ENCODE measurements at places on chromosomes 4 and X.

DNA sequence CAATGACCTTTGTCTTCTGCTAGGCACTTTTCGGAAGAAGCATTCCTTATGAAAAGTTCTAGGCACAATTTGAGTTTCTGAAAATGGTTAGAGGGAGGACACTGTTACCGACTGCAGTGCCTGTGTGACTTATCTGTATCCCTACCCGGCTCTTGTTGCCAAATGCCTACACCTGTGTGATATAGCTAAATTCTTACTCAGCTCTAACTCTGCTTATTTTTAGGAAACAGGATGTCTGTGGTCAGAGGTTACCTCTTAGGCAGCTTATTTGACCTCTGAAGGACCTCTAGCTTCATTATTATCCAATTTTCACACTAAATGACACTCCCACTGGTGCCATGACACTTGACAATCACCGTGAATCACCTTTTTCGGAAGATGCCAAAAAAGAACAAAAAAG is 561.1 kb upstream of the SMIM31 start:
- no peak for DNase-seq

DNA sequence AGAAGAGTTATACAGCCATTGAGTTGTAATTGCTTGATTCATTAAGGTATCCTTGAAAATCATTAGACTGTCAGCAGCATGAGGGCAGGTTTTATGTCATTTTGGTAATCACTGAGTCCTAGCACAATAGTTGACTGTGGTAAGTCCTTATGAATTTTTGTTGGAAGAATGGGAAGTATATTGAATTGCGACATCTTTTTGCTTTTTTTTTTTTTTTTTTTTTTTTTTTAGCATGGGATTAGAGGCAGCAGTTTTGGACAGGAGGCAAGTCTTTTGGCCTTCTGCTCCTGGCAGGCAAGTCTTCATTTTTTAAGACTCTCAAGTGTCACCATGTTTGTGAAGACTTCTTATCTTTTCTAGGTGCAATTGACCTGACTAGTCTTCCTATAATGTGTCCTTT is 29.7 kb downstream of the PRRG1 start:
- DNase-seq, result no peak

- DNase-seq, result no peak
These were observed 35.3 kb downstream of the NALF2 start for GRCh38 chrX:69539437-69539836.

DNA sequence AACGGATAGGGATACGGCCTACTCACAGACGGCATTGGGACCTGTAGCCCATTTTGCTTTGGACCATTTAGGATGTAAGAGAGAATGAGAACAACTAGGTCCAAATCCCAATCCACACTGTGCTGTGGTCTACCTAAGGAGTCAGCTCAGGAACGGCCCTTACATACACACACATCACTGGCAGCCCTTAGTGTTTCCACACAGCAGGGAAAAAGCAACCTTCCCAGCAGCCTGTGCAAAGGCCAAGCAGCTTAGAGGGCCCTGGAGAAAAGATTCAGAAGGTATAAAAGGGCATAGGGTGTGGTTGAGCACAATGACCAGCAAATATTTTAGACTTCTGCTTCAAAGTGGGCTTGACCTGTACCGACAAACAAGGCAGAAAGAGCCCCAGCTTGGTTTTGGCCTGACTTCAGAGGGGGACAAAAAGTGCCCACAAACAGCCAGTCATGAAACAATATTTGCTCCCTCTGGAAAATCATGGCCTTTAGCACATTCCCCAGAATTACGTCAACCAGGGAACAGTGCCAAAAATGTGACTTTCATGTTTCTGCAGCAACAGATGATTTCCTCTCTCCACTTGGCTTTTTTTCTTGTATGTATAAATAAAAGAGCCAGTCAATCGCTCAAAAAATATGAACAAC is 359.5 kb upstream of the FGF16 start:
- no peak for DNase-seq

- no peak for DNase-seq
These were observed 45.5 kb downstream of the TMEM144 start for GRCh38 chr4:158255727-158256324.

- no peak for DNase-seq
These were observed 4.1 kb downstream of the SEPTIN6 start for GRCh38 chrX:119688911-119689321.
